ENCODE measurements at places on chromosomes 16 and 17.

DNA sequence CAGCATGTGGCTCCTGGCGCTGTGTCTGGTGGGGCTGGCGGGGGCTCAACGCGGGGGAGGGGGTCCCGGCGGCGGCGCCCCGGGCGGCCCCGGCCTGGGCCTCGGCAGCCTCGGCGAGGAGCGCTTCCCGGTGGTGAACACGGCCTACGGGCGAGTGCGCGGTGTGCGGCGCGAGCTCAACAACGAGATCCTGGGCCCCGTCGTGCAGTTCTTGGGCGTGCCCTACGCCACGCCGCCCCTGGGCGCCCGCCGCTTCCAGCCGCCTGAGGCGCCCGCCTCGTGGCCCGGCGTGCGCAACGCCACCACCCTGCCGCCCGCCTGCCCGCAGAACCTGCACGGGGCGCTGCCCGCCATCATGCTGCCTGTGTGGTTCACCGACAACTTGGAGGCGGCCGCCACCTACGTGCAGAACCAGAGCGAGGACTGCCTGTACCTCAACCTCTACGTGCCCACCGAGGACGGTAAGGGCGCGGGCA is 645 bp downstream of the NLGN2 start:
- no peak for DNase-seq

DNA sequence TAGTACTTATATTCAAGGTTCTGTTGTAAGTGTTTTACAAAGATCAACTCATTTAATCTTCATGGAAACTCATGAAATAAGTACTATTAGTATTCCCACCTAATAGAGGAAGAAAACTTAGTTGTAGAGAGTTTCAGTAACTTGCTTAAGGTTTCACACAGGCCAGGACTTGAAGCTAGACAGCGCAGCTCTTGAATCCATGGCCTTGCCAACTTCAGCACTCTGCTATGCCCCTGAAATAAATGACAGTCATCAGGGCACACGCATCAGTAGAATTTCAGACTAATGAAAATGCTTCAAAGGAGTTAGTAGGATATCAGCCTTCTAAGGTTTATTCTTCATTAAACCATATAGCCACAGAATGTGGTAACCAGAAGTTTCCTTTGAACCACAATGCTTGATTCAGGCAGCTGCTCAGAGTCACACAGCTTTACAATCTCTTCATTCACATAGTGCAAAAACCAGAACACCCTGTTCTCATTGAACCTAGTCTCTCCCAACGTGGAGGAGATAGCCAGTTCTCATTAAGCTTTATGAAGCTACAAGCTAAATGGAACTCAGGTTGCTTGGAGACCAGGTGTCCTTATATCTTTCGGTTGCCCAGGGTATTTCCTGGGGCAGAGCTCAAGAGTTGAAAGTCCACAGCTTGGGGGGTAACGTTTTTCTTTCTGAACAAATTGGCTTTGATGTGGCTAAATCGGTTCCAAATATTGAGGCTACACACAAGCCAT is 39.7 kb downstream of the KCNJ2 start:
- DNase-seq = no peak

GRCh38 chr17:33803686-33804085 is 451.4 kb upstream of the CCL2 start:
- no peak for DNase-seq

DNA sequence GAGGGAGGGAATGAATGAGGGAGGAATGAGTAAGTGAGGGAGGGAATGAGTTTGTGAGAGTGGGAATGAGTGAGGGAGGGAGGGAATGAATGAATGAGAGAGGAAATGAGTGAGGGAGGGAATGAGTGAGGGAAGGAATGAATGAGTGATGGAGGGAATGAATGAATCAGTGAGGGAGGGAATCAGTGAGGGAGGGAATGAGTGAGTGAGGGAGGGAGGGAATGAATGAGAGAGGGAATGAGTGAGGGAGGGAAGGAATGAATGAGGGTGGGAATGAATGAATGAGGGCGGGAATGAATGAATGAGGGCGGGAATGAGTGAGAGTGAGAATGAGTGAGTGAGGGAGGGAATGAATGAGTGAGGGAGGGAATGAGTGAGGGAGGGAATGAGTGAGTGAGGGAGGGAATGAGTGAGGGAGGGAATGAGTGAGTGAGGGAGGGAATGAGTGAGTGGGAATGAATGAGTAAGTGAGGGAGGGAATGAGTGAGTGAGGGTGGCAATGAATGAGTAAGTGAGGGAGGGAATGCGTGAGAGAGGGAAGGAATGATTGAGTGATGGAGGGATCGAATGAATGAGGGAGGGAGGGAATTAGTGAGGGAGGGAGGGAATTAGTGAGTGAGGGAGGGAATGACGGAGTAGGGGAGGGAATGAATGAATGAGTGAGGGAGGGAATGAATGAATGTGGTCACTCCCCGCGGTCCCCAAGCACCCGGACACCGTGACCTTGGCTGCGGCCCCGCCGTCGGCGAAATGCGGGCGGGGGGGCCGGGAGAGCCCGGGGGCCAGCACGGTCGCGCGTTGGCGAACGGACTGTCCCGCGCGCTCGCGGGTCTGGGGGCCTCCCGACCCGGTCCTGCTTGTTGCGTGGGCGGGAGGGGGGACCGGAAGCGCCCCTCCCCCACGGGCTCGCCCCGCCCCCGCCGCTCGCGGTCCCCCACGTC is 1.1 kb upstream of the UBE2I start:
- DNase-seq = no peak

DNA sequence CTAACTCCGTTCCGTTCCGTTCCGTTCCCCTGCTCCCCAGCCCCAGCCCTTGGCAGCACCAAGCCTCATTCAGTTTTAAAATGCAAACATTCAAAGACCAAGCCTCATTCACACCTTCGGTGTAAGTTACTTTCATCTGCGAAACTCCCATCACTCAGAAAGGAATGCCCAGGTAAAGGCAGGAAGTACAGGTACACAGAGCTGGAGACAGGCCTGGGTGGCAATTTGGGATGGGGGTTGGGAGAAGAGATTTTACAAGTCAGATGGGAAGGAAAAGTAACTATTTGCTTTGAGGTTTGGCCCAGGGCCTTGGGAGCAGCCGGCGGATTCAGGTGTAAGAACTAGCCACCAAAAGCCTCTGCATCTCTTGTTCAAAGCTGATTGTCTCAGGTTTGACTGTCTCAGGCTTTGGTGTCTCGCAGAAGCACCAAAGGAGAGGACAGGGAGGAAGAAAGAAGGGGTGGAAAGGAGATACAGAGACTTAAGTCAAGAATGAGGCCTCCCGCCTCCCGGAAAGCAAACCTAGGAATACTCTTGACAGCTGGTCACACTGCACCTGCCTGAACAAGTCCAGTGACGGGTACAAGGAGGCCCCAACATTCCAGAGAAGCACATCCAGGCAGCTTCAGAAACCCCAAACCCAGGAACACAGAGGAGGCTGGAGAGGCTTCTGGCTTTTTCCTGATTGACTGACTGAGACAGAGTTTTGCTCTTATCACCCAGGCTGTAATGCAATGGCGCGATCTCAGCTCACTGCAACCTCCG is 54.7 kb downstream of the NXN start:
- no peak for DNase-seq

DNA sequence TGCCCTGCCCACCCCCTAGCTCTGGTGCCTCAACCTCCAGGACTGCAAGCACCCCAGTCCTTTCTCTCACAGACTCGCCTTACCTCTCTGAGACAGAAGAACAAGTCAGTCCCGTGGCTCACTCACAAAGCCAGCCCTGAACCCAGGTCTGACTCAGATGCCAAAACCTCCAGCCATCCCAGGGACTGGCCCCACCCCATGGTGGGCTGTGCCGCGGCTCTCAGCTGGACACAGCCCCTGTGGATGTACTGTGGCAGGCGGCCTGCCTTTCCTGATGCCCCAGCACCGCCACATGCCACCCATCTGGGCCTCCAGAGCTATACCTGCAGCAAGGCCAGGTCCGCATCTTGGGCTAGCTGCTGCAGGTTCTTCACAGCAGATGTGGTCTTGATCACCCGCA is 19.8 kb downstream of the MPG start:
- no peak for DNase-seq

GRCh38 chr16:73347500-73348375 is 299.8 kb upstream of the ZFHX3 start:
- no peak for DNase-seq

DNA sequence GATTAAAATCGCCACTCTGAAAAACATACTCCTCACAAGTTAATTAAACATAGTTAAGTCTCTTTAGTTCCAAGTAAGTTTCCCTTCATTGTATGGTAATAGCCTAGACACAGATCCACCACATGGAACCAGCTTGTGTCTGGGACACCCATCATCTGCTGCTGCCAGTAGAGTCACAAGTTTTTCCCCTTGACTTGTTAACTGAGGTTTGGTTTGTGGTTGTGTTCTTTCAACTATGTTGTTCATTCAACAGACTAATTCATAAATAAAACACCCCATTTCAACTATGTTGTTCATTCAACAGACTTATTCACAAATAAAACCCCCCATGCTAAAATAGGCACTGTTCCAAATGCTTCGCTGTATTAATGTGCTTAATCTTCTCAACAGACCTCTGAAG is 24.4 kb downstream of the YWHAE start:
- DNase-seq = no peak

DNA sequence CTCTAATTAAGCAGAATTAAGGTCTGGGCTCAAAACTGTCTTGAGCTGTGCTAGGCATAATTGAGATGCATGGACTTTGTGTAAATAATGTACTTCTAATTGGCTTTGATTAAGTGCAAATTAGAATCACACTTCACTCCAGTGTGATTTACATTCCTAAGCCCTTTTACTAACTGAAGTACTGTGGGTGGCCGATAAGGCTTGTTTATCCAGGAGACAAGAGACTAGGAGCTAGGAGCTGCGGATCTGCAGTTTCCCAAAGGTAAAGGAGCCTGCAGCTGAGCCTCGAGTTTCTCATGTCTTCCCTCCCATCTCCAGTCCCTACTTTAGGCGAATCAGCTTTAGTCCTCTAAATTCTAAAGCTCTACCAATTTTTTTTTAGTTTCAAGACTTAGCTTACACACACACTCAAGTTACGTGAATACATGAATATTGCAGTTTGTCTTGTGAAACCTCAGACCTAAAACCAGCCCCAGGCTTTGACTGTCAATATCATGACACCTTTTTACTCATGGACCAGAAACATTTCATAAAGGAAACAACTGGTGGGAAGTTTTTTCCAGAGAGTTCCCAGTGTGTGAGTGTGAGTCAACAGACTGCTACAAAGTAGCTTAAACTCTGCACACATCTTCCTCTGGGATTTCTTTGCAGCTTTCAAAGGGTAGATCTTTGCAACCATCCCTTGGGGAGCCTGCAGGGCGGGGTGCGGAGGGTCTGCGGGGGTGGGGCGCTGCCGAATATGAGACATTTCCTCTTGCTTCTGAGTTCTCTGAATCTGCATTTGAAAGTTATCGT is 113.9 kb upstream of the TBX2 start:
- DNase-seq = no peak

DNA sequence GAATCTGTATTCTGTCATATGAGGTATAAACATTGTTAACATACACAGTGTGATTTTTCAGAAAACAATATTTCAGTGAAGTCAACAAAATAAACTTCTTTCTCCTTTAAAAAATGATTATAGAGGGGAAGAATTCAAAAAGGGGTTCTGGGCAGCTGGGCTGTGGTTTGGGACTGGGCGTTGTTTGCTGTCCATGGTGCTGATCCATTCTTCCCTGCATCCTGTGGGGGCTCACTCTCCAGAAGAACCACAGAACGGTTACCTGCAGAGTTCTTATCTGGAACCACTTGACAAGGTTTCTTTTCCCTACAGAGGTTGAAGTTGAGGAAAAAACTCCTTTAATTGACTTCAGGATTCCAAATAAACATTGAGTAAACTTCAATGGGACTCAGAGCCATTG is 1091.0 kb downstream of the CDH8 start:
- DNase-seq = no peak

GRCh38 chr17:58345500-58345899 is 6.5 kb downstream of the SUPT4H1 start:
- no peak for DNase-seq

- no peak for DNase-seq
Measured at GRCh38 chr17:46977348-46977747, 1.7 kb downstream of the RPRML start.

DNA sequence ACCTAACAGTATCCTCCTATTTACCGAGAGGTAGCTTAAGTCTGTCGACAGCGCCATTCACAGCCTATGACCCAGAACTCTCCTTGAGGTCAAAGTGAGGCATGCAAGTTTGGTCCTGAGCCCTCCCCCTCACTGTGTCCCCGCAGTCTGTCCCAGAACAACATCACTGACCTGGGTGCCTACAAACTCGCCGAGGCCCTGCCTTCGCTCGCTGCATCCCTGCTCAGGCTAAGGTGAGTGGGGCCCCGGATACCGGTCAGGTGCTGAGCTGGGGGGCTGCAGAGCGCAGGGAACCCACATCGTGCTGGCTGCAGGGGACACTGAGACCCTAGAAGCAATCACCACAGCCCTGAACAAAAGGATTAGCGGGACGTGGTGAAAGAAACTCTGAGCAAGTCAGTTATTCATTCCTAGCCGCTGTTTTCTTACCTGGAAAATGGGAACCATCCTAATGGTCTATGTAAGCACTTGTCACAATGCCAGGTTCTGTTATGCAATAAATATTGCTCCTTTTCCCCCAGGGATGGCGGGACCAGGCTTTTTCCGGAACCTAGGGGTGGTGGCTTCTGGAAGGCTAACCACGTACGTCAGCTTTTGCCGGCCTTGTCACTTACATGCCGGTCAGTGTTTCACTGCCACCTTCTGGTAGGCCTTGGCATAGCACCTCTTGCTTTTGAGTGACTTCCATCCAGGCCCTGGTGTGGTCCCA is 23.8 kb downstream of the DEXI start:
- peak; percentile 62 for DNase-seq

GRCh38 chr17:76394166-76394565 is 9.8 kb downstream of the SPHK1 start:
- DNase-seq = no peak

DNA sequence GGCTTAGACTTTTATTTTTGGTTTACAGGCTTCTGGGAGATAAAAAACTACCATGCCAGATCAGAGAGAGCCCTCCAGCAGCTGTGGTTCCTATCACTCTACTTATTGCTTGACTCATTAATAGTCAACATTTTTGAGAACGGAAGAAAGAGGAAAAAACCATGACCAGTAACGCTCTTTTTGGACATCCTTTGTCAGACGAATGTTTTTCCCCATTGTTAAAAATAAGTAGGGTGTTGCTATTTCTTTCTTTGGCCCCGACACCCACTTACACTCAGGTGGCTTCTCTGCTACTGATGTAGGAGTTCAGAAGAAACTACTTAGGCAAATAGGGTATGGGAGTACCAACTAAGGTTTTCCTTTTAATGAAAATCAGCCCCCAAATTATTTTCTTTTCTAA is 27.5 kb downstream of the TVP23A start:
- DNase-seq = no peak

DNA sequence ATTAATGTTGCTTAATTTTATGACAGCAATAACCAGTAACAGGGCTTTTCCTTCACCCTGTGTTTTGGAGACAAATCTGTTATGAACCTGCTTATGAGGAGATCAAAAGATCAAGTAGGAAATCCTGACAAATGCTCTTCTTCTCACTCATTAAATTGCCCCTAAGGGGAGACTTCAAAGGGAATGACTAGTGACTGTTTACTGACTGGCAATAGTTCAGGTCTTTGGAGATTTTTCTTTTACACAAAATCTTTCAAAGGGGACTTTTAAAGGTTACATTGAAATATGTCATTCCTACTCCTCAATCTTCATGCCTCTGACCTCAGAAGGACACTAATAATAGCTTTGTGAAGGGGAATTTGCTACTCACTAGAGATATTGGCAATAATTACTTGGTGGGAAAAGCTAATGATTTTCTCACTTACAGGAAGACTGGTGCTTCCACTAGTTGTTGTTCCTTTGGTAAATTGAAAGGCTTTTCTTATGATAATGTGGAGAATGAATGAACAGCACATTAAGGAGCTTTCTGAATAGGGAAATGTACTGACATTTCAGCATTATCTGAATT is 292.9 kb upstream of the CA10 start:
- no peak for DNase-seq

GRCh38 chr17:78128551-78129350 is at the start of gene TMC6:
Gene TMC6 (minus strand): TSS chr17:78128755. CDS start chr17:78126832, 1,923 bp downstream.
- no peak for DNase-seq
